ENCODE measurements at places on chromosomes 6 and 20.
A peak's percentile ranks its signal among the peaks of the same experiment; 100 is the strongest.

GRCh38 chr6:25963426-25964123 lies 973 bp downstream of the TRIM38 start:
- DNase-seq = no peak

DNA sequence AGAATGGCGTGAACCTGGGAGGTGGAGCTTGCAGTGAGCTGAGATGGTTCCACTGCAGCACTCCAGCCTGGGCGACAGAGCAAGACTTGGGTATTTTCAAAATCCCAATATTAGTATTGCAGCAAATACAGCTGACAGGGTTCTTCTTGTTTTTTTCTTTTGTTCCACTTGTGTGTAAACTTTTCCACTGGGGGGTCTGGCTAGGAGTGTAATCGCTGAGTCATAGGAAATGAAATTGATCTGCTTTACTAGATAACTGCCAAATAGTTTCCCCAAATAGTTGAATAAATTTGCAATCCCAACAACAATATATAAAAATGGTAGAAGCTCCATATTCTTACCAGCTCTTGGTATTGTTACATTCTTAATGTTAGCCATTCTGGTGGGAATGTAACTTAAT lies 526.0 kb upstream of the SOX4 start:
- DNase-seq = no peak

GRCh38 chr6:83192871-83193746 lies at the start of the genes PGM3 and RWDD2A:
Gene PGM3 (minus strand): TSS chr6:83193265. CDS start chr6:83191012, 2,253 bp downstream.
Gene RWDD2A (plus strand): TSS chr6:83193357. CDS start chr6:83194452, 1,095 bp downstream.
- peak; percentile 76 for DNase-seq

DNA sequence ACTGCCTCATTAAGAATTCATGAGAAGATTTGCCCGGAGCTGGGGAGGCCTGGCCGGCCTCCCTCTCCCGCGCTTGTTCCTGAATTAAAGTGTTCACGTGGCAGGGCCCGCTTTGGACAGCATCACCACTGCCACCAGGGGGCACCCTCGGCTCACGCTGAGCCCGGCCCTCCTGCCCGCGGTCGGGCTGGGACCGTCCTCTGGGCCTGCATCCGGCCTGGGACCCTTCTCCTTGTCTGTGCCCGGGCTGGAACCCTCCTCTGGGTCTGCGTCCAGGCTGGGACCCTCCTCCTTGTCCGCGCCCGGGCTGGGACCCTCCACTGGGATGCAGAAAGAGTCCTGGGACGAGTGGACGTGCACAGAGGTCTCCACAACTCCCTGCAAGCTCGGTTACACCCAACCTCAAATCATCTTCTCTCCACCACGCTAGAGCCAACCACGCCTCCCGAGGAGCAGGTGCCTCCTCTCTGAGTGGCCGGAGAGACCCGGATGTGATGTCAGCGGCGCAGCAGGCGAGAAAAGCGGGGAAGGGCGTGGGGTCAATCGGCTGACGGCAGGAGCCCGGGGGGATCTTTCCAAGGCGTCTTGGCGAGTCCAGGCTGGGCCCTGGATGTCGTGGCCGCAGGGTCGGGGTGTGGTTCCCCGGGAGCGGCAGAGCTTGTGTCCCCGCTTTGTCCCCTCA lies 50.9 kb upstream of the DACT2 start:
- DNase-seq = peak; percentile 25

DNA sequence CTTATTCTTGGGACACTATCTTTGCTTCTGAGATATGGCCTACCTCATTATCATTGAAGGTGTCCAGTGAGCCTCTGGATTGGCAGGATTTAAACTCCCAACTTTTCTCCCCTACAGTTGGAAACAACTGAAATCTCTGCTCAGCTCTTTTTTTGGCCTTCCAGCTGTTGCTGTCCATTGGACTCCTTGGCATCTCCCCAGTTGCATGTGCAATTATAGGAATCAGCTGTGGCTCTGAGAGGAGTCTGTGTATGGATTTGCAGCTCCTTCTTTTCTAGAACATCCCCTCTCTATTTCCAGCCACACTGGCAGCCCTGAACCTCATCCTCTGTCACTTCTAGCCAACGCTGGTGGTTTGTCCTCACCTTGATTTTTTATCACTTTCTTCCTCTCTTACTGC lies 21.2 kb downstream of the RAB22A start:
- no peak for DNase-seq

- DNase-seq = no peak
These were observed 210.0 kb upstream of the SSTR4 start for GRCh38 chr20:22825076-22825475.

DNA sequence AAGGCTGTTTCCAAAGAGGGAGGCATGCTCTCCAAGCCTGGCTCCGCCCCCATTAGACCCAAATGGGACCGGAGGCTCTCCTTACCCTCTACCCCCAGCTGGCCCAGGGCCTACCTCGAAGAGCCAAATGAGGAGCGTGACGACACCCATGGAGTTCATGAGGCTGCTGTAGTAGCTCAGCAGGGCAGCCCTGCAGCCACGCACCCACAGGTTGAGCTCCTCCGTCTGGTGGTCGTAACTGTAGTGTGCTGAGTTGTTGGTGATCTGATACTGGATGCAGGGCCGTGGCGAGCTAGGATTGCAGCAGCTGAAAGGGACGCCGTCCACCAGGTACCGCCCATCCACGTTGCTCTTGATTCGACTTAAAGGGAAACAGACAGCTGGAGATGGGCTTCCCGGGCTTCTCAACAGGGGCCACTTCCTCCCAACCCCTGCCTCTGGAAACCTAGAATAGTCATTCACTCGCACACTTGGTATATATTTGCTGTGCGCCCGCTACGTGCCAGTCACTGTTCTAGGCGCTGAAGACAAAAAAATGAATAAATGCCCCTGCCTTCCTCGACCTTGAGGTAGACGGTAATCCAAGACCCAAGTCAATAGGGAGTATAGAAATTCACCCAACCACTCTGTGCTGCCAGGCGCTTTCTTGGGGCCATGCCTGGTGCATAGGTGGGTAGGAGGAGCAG lies 18.0 kb downstream of the PRPH2 start:
- DNase-seq = no peak

GRCh38 chr20:1964659-1965405 lies 29.0 kb downstream of the PDYN start:
- no peak for DNase-seq

GRCh38 chr20:50734730-50735679 lies 3.6 kb downstream of the PARD6B start:
- no peak for DNase-seq

GRCh38 chr6:6674872-6675271 lies 86.4 kb downstream of the LY86 start:
- no peak for DNase-seq

- no peak for DNase-seq
These were observed 6.0 kb downstream of the ASF1A start for GRCh38 chr6:118899948-118900347.

GRCh38 chr6:139847457-139847813 lies 473.0 kb upstream of the CITED2 start:
- DNase-seq = no peak

- DNase-seq = no peak
These were observed 7.7 kb upstream of the CDK5RAP1 start for GRCh38 chr20:33408716-33409654.

DNA sequence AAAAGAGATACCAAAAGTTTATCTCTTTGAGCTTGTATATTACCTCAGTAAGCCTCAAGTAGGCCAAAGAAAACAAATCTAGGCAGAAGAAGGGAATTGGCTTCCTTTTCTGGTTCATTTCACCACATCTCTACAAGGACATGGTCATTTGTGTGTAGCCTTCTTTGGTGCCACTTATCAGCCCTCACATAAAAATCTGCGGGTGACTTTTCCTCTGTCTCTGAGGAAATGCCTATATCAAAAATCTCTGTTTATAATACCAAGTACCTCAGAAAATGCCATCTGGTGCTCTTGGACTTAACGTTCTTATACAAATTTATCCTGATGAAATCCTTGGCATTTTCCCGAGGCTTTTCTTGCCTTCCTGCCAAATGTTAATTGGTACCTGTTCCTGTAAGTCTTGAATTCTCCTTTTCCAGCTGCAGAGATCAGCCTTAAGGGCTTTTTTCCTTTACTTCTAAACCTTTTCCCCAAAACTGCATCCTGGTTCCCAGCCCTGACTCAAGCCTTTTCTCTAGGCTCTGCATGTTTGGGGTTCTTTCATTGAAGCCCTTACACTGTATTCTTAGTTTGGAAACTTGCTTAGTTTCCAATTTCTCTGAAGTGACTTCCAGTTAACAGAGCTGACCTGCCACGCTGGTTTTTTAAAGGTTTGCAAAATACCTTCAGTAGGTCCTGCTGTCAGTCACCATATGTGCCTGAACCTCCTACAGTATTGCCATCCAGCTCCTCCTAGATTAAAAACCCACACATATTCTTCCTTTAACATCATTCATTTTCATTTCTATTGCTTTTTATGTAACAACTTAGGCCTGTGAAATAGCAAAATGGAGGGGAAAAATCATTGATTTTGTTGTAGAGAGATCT lies 191.2 kb upstream of the PREP start:
- DNase-seq = no peak

GRCh38 chr6:159116343-159116742 lies 52.9 kb upstream of the FNDC1 start:
- DNase-seq = no peak

- no peak for DNase-seq
These were observed 3.2 kb downstream of the GPR63 start for GRCh38 chr6:96834070-96834469.

DNA sequence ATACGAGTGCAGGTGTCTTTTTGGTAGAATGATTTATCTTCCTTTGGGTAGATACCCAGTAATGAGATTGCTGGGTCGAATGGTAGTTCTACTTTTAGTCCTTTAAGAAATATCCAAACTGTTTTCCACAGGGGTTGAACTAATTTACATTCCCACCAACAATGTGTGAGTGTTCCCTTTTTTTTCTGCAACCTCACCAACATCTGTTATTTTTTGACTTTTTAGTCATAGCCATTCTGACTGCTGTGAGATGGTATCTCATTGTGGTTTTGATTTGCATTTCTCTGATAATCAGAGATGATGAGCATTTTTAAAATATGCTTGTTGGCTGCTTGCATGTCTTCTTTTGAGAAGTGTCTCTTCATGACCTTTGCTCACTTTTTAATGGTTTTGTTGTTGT lies 1.9 kb upstream of the ZNF831 start:
- no peak for DNase-seq

DNA sequence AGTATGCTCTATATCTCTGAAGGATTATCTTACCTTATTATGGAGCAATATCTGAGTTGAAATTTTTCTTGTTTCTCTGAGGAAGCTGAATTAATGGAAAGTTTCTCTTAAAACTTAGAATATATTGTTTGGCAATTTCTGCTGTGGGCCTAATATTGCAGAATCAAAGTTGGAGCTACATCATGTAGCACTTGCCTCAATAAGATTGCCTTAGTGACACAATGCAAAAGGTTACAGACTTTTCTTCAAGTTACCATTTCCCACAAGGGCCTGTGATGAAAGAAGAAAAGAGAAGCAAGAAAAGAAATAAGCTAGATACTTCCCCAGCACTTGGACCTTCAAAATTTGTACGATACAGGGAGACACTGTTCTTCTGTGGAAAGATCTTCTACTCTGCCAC lies 151.2 kb downstream of the SOBP start:
- DNase-seq = no peak

GRCh38 chr6:107108201-107108890 lies 7.0 kb downstream of the BEND3 start:
- no peak for DNase-seq

GRCh38 chr6:157975456-157975855 lies 6.2 kb upstream of the SYNJ2 start:
- DNase-seq = no peak

DNA sequence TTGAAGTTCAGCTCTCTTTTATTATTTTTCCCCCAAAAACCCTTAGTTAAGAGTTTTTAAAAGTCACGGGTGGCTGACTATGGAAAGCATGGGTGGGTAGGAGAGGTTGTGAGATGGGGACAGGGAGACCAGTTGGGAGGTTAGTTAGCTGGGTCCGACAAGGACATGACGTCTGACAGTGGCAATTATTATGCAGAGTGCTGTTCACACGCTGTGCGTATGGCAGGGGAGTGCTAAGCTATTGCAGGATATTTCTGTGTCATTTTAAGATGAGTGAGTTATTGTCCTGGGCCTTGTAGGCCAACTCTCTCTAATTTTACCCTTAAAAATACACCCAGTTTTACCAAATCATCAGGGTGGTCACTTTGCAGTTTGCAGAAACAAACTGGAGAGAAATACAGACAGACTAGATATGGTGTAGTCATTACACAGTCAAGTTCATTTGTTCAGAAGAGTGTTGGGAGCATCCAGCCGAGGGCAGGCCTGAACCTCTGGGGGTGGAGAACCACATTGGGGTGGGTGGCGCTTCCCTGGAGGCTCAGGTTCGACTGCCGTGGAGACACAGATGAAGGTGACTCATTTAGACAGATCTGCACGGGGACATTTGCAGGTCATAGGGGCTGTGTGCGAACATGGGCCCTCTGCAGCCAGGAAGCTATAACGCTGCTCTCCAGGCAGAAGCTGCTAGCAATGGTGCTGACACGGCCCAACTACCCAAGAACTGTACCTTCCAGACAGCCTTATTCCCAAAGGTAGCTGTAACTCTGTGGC lies 307.6 kb downstream of the QKI start:
- no peak for DNase-seq

DNA sequence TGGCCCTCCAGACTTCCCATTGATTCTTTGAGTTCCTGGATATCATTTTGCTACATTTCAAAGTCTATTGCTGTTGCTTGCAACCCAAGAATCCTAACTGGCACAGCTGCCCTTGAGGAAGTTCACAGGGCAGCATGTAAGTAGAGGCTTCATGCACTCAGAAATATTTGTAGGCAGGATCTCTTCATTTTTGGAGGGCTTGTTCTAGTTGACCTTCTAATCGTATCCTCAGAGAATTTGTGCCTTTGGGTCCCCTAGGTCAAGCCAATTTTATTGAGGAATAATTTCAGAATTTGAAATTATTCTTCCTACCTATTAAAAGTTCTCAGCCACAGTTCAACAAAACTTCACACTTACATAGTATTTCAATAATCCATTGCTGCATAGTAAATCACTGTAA lies 5.6 kb upstream of the NCOA3 start:
- no peak for DNase-seq

- no peak for DNase-seq
These were observed 93.0 kb upstream of the CEP85L start for GRCh38 chr6:118744261-118744941.

GRCh38 chr6:146595972-146596731 lies 2.6 kb upstream of the ADGB start:
- DNase-seq = no peak

GRCh38 chr6:151179321-151179720 lies 60.4 kb upstream of the AKAP12 start:
- DNase-seq = no peak

DNA sequence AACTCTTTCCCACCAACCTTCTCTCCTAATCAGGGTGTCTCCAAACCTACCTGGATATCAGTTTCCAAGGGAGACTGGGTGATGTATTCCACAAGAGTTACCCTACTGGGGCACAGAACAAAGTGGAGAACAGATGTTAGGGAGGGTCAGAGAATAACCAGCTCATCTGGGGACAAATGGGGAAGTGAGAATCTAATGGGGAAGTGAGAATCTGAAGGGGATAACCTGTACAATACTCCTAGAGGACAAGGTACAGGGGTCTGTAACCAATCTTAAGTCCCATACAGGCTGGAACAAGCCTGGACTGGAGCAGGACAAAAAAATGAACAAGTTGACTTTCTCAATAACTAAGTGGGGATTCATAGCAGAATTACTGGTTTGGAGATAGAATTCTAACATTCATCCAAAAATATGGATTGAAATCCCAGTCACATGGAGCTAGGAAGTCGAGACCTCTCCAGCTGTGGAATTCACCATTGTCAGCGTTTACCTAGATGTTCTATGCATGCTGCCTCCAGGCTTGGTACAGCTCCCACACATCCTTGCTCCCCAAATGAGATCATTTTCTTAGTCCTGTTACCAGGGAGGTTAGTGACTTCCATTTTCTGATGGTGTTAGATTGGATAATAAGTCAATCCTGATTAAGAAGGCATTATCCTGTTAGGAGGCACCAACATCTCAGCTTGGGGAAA lies 214.8 kb upstream of the MOCS1 start:
- DNase-seq = no peak

All from stimulated activated CD8-positive, alpha-beta memory T cell treated with anti-CD3 and anti-CD28 coated beads, Interleukin-7, amount 100 ng/mL, for 1 hour (primary cell).